ENCODE measurements at places on chromosomes 5 and 9.

- no peak for DNase-seq
Measured at GRCh38 chr5:32428426-32428825, 16.1 kb downstream of the ZFR start.

- no peak for DNase-seq
Measured at GRCh38 chr9:35481347-35481975, 8.4 kb upstream of the RUSC2 start.

GRCh38 chr5:64347309-64347708 lies 158.5 kb upstream of the RGS7BP start:
- DNase-seq: no peak

- no peak for DNase-seq
Measured at GRCh38 chr5:77146896-77147295, 59.8 kb upstream of the ZBED3 start.

- no peak for DNase-seq
Measured at GRCh38 chr5:35640623-35641022, 23.0 kb downstream of the SPEF2 start.

- DNase-seq: no peak
Measured at GRCh38 chr5:38531518-38531917, 24.9 kb downstream of the LIFR start.

GRCh38 chr9:13990994-13991393 lies 322.9 kb downstream of the NFIB start:
- no peak for DNase-seq

DNA sequence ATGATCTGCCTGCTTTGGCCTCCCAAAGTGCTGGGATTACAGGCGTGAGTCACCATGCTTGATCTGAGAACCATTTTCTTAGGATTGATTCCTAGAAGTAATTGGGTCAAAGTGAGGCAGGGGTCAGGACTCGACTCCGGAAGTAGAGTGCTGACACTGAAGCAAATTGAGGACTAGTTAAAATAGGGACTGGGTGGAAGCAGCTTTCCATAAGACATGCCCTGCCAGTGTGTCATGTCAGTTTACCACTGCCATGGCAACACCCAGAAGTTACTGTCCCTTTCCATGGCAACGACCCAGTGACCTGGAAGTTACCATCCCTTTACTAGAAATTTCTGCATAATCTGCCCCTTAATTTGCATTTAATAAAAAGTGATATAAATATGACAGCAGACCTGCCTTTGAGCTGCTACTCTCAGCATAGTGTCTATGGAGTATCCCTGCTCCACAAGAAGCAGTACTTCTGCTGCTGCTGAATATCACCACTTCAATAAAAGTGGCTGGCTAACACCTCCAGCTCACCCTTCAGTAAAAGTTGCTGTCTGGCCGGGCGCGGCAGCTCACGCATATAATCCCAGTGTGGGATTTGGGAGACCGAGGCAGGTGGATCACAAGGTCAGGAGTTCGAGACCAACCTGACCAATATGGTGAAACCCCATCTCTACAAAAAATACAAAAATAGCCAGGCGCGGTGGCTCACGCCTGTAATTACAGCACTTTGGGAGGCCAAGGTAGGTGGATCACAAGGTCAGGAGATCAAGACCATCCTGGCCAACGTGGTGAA lies 47.8 kb upstream of the JADE2 start:
- no peak for DNase-seq
